T-helper 2 cell treated with Interferon-gamma antibody and Interleukin-4, amounts not matched to agents 5 μg/mL and 100 μg/mL, for 36 hours (primary cell): ENCODE measurements at places on chromosomes 11 and 22.

GRCh38 chr11:108985236-108985944 lies 320.5 kb downstream of the DDX10 start:
- no peak for DNase-seq

- no peak for DNase-seq
Observed at GRCh38 chr22:41201141-41201540, 4.0 kb upstream of the L3MBTL2 start.

GRCh38 chr11:13760115-13760514 lies 91.6 kb downstream of the FAR1 start:
- no peak for DNase-seq

DNA sequence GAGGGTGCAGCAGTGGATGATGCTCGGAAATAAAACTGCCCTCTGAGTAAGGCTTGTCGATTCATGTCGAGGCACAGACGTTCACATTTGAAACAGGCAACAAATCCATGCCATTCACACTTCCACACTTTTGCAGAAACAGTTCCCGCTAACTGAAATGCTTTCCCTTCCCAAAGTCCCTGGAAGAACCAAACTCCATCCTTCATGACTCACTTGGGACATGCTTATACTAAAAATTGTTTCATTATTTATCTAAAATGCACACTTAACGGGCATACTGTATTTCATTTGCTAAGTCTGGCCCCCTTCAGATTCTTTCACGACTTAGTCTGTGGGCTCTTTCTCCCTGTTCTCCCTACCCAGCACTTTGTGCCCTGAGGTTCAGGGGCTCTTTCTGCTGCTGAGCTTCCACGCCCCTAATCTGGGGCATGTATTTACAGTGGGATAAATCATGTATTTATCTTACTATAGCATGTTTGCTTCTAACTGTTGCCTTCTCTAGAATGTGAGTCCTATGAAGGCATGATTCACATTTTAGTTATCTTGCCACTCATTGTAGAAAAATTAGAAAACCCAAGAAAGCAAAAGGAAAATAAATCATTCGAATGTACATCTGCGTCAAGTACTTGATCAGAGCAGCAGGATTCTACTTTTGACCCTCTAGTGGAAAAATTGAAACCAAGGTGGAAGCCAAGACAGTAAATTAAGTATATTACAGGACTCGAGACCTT lies 12.5 kb downstream of the SCGB1A1 start:
- DNase-seq, result no peak

DNA sequence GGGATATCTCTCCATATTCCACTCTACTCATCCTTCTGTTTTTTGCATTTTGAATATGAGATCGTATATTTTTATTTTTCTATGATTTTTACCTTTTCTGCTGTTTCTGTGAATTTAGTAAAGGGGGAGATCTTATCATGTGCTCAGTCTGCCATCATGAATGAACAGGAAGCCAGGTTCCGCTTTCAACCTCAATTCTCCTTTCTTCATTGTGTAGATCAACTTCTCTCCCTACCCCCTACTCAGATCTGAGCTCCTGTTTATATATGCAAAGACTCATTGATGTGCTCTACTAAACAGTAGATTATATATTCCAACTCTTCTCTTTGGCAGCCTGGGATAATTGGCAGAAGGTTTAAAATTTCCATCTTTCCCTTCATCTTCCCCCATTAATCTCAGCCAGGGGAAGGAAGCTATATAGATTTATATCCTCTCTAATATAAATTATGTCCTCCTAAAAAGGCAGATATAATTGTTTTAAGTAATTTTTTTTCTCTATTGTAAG lies 336.7 kb upstream of the PLET1 start:
- no peak for DNase-seq
